ENCODE measurements at places on chromosomes 16 and 17. TPM values are rescaled to one million over a fixed set of nuclear protein-coding genes. Genes with fewer than 3 reads are reported as not detected.

The ADAM11 gene
- total RNA-seq = 2.2 TPM

The KRT15 gene
- not detected for total RNA-seq

The IFI35 gene
- 44.4 TPM for total RNA-seq

The GPRC5B gene
- total RNA-seq = 51.2 TPM

The RNF227 gene
- total RNA-seq = 1.1 TPM

The RTN4RL1 gene
- 0.54 TPM for total RNA-seq

The CCDC154 gene
- total RNA-seq = not detected

The ZC3H7A gene
- total RNA-seq = 41.9 TPM

The MYL4 gene
- not detected for total RNA-seq

Data from cardiac atrium fibroblast (primary cell).